ENCODE measurements at places on chromosomes 13 and 19.

DNA sequence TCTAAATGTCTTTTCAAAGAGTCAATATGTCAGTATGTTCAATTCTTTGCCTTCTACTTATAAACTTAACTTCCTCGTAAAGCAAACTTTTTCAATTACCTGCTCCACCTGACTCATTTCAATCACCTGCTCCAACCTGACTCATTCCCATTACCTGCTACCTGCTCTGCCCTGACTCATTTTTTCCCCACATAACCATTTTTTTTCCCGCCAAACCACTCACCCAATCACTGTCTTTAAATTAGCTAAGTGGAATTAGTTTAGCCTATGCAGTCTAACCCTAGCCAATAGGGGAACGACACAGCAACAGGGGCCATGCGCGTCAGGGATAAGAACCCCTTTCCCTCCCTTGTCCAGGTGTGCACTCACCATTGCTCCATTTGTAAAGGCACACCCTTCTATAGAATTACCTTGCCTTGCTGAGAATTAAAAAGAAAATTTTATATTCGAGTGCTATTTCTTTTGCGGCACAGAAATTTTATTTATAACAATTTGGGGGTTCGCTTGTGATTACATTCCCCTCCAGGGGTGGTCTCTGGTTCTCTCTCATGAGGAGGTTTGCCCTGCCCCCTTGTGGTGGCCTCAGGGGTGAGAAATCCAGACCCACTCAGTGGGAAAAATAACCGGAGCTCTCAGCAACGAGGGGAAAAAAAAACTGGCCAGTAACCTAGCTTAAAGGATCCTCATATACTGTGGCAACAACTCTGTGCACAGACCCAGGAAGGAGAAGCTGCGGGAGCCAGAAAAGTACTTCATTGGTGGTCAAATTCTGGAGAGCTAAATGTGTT, 193.1 kb downstream of the ZNF486 start:
- DNase-seq, result no peak

DNA sequence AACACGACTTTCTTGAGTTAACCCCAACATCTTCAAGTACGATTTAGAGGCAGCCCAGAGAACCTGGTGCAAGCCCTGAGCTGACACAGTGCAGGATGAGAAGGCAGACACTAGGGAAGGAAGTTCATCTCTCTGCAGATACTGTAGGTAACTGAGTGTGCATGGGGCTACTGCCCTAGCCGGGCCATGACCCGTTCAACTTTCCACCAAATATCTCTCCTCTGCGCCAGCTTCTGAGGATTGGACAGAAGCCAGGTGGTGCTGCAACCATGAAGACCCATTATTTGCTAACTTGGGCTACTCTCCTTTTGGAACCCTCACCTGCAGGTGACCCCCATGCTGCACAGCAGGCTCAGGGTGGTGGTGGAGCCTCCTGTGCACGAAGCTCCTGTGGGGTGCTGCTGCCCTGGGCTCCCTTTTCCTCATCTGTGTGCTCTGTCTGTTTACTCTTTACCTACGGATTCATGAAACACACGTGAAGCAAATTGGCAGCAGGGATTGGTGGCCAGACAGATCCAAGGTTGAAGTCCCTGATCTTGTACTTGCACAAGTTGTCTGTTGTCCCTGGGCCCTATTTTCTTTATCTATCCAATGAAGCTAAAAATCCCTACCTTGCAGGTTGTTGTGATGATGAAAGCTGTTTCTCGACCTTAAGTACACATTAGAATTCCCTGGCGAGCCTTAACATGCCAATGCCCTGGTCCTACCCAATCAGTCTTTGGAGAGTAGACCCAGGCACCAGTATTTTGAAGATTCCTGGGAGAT, 227.8 kb downstream of the LACC1 start:
- no peak for DNase-seq

DNA sequence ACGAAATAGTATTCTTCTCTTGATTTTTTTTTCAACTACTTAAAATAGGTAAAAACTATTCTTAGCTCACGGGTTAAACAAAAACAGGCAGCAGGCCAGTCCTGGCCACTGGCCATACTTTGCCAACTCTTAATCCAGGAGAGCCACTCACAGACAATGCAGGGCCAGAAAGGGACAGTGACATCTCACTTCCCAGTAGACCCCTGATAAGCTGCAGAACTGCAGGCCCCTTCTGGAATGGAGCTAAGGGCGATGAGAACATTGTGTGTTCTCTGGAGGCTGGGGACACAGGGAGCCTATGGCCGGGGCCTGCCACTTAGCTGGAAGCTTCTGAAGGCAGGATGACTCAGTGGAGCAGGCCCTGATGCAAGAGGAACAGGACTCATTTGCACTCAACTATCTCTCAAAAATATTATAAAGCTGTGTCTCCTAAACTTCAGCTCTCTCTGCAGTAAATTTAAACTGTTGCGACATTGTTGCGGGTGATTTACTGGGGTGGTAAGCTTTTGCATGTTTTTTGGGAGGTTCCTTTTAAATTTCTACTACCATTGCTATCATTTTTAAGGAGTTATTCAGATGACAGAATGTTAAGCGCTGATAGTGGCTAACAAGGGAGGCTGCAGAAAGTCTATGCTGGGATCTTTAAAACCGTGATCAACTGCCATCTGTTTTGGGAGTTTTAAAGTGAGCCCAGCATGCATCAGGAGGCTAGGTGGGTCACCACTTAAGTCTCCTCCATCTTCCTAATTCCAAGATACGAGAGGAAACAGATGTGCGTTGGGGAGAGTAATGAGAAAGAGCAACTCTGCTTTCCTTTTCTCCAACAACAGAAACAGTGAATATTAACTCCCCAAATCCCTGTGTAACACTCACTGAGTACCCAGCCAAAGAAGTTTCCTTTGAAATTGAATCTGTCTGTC, 33.2 kb upstream of the KATNAL1 start:
- DNase-seq, result no peak

DNA sequence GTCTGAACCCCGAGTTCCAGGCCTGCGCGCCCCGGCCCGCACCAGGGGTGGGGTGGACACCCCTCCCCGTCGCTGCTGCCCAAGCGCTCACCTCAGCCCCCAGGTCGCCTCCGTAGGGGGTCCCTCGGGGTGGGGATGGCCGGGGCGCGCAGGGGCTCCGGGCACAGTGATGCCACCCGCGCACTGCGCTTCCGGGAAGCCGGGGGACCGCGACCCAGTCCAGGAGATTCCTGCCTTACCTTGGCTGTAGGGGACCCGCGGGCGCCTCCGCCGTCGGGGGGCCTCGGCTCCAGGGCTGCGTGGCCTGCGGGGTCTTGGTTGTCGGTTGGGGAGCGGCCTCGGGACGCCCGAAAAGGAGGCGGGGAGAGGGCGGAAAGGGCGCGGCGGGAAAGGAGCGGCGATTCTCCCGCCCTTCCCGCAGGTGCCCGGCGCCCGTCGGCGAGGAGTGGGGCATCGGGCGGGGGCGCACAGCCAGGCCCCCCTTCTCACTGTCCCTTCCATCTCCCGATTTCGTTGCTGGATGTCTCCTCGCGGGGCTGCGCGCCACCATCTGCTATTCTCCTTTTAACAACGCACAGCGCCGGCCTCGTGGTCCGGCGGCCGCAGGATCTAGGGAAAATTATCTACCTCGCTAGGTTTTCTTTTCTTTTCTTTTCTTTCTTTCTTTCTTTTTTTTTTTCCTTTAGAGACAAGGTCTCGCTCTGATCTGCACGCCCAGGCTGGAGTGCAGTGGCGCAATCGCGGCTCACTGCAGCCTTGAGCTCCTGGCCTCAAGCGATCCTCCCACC, at the start of gene KEAP1:
KEAP1 (minus strand) TSS at position 355 of the 788 bp plus-strand sequence. CDS start 3,323 bp downstream, outside the sequence.
- peak; percentile 34 for DNase-seq

- no peak for DNase-seq
Measured at GRCh38 chr13:56530096-56530495, 610.6 kb upstream of the PRR20A start.

DNA sequence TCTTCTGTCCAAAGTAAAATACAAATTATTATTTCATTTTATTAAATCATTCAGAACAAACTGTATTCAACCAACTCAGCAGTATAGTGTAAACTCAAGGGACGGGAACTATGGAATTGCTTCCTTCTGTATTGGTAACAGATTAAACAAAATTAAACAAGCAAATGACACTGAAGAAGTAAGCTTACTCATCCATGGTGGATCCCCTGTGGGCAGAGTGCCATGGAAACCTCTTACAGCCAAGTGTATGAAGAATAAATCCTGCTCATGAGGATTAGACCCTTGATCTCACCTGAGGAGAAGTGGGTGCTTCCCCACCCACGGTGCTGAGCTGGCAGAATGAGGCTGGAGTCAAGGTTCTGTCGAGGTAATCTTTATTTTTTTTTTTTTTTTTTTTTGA, 18.0 kb upstream of the RFXAP start:
- no peak for DNase-seq

DNA sequence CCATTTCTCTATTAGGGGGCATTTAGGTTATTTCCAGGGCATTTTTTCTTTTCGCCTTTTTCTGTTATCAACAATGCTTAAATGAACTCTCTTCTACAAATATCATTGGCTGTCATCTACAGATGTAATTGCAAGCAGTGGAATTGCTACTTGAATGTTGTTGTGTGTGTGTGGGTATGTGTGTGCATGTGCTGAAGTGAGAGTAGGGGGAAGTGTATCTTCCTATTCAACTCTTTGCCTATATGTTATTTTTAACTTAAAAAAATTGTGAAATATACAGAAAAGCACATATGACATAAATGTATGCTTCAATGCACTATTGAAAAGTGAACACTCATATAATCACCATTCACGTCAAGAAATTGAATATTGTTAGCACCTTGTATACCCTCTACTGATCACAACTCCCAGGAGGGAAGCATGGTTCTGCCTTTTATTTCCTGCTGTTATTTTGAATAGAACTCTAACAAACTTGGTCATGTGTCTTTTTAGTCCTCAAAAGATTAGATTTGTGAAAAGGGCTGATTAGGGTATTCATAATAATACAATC, 24.7 kb downstream of the WDFY2 start:
- no peak for DNase-seq
